ENCODE measurements at places on chromosomes 7 and 10.

GRCh38 chr7:148325208-148325607 is 265.4 kb upstream of the C7orf33 start:
- no peak for DNase-seq

GRCh38 chr7:67462781-67463191 is 466.2 kb downstream of the TYW1 start:
- DNase-seq: no peak

DNA sequence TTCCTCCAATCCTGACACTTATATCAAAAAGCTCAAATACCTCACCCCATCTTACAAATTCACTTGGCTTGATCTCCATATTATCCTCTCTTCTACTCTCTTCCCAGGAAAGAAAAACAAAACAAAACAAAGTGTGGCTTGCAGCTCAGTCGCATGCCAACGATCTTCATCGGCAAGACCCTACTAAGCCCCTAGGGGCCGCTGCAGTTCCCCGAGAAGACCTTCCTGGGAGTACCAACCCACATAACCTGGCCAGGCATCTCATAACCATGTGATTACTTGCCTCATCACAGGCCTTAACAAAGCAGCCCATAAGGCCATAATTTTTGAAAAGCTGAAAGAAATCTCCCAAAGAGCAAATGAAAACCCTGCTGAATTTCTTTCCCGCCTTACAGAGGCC is 103.7 kb downstream of the ZNF92 start:
- DNase-seq: no peak

- no peak for DNase-seq
Measured at GRCh38 chr7:47719675-47720074, 137.8 kb upstream of the TNS3 start.

GRCh38 chr7:35624299-35625186 is 70.4 kb downstream of the HERPUD2 start:
- no peak for DNase-seq

All from HS-27A (cell line).